ENCODE measurements at places on chromosomes 2 and 18.

DNA sequence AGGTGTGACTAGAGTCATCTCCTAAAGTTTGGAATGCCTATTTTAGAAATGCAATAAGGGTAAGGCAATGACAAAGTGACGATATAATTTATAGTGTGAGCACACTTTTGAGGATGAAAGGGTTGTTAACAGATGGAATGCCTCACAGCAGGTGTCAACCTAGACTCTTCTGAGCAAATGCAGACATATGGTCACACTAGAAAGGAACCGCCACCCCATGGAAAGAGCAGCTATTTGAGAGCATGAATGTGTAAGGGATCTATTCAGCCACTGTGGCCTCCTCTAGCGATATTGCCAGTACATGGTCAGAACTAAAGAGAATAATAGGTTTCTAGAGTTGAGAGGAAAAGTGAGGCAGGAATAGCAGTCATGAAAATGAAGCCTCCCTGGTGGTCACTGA, 18.5 kb downstream of the DSG2 start:
- no peak for DNase-seq

GRCh38 chr2:13522917-13523821, 806.4 kb downstream of the TRIB2 start:
- DNase-seq, result no peak

- no peak for DNase-seq
Observed at GRCh38 chr2:151946250-151946884, 118.1 kb upstream of the ARL5A start.

DNA sequence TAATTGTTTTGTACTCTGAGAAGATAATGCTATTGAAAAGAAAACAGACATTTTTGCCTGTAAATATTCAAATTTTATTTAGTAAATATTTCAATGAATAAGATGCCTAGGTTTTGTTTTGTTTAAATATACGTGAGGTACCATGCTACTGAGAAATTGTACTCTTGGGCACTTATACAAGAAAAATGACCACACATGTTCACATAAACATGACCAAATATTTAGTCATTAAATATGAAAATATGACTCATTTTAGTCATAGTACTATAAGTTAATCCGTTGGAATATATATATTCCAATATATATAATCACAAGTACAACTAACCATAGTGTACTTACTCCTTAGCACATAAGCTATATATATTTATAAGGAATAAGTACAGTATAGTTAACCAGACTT, 56.7 kb upstream of the ZNF804A start:
- DNase-seq, result no peak

DNA sequence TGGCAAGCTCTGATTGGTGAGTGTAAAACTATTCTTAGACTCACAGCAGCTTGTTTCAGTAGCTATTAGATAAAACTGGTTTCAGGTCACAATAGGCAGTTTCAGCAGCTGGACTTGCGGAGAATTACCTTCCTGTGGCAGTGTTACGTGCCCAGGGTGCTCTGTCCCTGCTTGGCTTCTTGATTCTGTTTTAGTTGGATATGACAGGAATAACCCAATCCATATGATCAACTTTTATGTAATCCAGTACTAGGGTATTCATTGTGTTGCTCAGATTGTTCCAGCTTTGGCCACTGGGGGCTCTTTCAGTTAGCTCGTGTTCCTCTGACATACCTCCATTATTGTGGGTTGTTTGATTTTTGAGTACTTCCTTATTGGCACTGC, 43.1 kb downstream of the INPP4A start:
- no peak for DNase-seq

GRCh38 chr2:131349021-131349420, 14.9 kb downstream of the RAB6D start:
- DNase-seq, result no peak

GRCh38 chr2:36461039-36461681, 105.6 kb downstream of the CRIM1 start:
- no peak for DNase-seq

DNA sequence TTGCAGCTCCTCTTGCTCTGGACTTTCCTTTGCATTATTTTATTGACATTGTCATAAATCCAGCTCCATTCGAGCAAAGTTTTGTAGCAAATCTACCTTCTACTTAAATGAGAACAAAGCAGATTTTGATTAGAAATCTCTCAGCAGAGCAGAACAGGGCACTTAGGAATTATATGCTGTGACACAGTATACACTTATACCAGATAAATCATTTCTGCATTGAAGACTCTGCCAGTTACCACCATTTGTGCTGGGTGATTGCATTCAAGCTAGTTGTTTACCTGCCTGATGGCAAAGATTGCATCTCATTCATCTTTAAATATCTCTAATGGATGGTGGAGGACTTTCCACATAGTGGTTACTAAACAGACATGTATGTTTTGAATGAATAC, 441.7 kb upstream of the HNMT start:
- no peak for DNase-seq

DNA sequence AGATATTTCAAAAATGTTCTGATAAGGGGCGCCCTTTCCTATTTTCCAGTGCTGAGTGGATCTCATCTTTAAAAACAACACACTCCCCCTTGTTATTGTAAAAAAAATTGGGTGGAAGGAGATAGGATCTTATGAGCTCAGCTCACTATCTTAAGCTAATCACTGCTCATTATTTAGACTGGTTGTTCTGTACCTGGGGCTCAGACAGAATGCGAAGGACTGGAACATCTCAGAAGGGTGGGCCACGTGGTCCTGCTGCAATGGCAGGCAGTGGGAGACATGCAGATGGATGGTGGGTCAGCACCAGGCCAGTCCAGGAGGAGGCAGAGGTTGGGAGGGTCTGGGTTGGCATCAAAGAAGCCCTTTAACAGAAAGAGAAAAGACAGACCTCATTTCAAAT, 48.3 kb upstream of the GPR155 start:
- no peak for DNase-seq

- DNase-seq, result no peak
Observed at GRCh38 chr18:66136039-66136438, 385.2 kb downstream of the CDH7 start.

GRCh38 chr18:21960189-21960588, 209.2 kb upstream of the GATA6 start:
- no peak for DNase-seq

DNA sequence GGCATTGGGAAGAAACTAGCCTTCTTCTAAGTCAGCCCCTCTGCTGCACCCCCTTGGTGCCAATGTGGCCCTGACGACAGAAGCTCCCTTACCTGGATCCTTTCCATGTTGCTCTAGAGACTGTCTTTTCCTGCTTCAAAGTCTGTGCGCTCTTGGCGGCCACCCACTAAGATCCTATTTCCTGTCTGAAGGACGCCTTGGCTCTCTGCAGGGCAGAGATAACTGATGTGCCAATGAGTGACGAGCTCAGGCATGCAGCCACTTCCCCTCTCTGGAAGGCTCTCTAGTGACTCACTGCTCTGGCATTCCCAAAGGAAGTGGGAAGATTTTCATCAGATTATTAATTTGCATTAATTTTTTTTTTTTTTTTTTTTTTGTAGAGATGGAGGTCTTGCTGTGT, 273.5 kb downstream of the CDH20 start:
- no peak for DNase-seq

- DNase-seq, result no peak
Observed at GRCh38 chr2:143158551-143159485, 29.6 kb downstream of the ARHGAP15 start.

GRCh38 chr2:134668821-134669220, 50.0 kb downstream of the TMEM163 start:
- peak; percentile 16 for DNase-seq

GRCh38 chr18:70455731-70456130, 166.9 kb downstream of the SOCS6 start:
- no peak for DNase-seq

DNA sequence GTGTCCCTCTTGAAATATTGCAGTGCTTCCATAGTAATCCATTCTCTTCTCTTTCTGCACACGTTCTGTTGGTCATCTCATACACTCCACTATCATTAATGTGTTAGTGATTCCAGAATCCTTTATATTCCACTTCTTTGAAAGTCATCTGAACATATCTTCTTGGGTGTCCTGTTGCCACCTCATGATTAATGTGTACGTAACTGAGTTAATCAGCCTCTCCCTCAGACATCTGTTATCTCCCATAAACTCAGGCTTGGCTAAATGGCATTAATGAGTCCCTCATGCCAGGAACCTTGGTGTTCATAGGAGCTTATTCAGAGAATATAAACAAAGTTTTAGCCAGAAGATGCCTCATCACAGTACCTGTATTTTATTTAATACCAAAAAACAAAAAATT, 126.4 kb downstream of the NCOA1 start:
- no peak for DNase-seq

- no peak for DNase-seq
Observed at GRCh38 chr2:191347154-191347553, 102.0 kb downstream of the MYO1B start.

DNA sequence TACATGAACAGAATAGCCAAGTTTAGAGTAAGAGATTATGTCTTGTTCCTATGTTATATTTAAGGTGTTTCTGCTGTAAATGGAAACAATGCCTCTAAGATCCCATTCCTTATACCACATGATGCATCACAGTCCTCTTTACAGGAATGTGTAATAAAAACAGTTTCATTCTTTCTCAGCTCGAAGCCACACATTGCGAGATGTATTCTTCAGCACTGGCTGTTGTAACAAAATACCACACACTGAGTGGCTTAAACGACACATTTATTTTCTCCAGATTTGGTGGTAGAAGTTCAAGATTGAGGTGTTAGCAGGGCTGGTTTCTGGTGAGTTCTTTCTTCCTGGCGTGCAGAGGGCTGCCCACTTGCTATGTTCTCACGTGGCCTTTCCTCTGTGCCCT, 246.2 kb downstream of the SOCS6 start:
- no peak for DNase-seq

GRCh38 chr18:23085066-23085465, 50.2 kb upstream of the CABLES1 start:
- DNase-seq, result no peak

DNA sequence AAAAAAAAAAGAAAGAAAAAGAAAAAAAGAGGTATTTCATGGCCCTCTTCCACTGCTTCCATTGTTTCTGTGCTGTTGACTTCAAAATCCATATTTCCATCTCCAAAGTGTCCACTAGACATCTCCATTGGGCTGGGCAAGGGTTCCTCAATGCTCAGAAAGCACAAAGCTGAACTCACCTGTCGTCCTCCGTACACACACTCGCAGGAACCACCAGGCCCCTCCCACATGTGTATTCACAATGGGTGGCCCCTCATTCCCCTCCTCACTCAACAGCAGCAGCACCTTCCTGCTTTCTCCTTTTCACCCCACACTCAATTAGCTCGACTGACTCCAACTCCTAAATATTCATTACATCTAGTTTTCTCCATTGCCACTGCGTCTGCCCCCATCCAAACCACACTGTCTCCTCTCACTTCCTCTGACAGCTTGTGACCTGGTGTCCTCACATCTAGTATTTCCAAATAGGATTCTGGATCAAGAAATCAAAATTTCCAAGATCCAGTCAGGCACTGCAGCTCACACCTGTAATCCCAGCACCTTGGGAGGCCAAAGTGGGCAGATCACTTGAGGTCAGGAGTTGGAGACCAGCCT, 25.2 kb downstream of the OSBPL1A start:
- no peak for DNase-seq

DNA sequence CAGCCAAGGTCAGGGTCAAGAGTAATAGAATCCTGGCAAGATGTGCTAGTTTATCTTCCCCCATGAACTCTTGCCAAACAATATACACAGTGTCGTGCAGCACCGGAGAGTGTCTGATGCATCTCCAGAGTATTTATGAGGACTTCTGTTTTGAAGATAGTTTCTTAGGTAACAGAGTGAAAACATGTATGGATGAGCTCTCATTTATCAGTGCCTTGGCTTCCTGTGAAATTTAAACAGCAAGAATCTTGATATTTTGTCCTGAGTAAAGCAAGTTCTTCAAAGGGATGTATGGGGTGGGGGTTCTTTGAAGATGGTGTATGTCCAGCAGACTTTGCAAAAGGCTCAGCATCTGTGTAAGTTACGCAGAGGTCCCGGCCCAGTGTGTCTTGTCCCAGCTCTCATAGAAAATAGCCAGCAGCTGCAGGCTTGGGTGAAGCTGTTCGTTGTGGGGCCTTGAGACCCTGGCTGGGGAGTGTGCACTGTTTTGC, 361.0 kb upstream of the NT5C1B start:
- no peak for DNase-seq

DNA sequence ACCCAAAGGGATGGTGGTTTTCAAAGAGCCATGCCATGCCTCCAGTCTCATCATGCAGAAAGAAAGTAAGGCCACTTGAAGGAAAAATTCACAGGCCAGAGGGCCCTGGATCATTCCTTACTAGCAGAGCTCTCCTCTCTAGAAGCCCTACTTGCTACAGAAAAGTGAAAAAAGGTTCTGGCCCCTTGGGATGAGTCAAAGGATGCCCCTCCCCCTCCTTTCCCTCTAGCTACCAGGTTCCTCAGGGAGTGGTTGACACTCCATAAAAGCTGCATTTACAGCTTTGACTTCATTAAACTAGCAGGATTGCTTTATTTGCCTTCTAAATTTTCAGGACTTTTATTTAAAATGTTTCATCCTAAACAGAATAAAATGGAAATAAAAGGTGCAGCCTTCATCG, 21.2 kb downstream of the OSR1 start:
- no peak for DNase-seq

GRCh38 chr2:160109243-160109642, 46.8 kb upstream of the PLA2R1 start:
- DNase-seq, result no peak

DNA sequence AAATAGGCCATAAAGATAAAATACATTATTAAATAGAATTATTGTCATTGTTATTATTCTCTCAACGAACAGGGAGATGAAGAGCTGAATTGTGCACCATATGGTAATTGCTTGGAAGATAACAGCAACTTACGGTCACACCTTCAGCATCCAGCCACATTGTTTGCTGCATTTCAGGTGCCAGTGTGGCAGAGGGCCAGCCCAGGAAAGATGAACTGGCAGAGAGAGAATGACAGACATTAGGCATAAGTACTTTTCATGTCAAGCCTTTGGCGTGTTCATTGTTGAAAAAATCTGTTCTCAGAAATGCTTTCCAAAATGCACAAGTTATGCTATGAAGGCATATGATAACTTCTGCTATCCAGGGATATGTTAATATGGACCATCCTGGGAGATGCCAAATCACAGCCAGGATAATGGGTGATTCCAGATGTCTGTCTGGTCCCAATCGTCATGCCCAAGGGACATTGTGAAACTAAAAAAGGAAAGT, 748.6 kb upstream of the PIK3C3 start:
- no peak for DNase-seq

- DNase-seq, result no peak
Observed at GRCh38 chr2:214127571-214127970, 283.3 kb upstream of the VWC2L start.

DNA sequence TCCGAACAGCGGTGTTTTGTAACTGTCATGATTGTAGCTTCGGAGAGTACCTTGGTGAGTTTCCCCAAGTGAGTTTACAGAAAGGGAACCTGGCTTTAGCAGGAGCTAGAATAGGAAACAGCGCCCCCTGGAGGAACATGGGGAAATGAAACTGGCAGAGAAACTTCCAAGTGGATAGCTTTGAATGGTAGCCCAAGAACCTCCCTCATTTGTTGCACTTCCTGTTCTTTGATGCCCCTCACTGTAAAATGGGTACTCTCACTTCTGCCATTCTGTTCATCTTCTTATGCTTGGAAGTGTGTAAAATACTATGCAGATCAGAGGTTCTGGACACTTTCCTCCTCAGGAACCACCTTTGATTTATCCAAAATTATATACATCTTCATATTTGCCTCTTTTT, 36.2 kb downstream of the CHST10 start:
- peak; percentile 31 for DNase-seq

GRCh38 chr2:220277445-220277975, 650.1 kb downstream of the SLC4A3 start:
- DNase-seq, result no peak

GRCh38 chr2:68909793-68910674, 38.8 kb upstream of the BMP10 start:
- peak; percentile 42 for DNase-seq

GRCh38 chr2:47206181-47206580, 51.1 kb upstream of the STPG4 start:
- DNase-seq, result no peak

Data from stimulated activated CD4-positive, alpha-beta T cell treated with anti-CD3 and anti-CD28 coated beads, Interleukin-15, amount 100 ng/mL, for 1 hour (primary cell).